ENCODE measurements at places on chromosomes 1 and 21.

GRCh38 chr21:15159382-15160020, 94.7 kb upstream of the NRIP1 start:
- no peak for DNase-seq

GRCh38 chr1:177069490-177069889, 95.0 kb downstream of the ASTN1 start:
- peak; percentile 68 for DNase-seq

GRCh38 chr1:175927944-175928343, 184.5 kb upstream of the TNR start:
- DNase-seq = no peak

DNA sequence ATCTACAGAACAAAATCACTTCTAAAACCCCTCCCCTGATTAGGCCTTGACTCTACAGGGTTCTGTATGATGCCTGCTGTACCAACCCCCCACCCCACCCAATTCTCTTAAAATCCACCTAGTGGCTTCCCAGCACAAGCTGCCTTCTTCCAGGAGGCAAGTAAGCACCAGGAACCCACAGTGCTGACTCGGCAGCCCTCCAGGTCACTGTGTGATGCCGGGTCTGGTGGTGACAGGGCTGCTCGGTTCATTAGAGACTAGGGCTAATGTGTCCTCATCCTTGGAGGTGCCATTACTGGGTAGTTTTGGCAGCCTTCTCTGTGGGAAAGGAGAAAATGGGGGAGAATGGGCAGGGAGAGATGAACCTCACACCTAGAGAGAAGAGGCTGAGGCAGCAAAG, 363.5 kb downstream of the PTPRU start:
- DNase-seq = no peak

DNA sequence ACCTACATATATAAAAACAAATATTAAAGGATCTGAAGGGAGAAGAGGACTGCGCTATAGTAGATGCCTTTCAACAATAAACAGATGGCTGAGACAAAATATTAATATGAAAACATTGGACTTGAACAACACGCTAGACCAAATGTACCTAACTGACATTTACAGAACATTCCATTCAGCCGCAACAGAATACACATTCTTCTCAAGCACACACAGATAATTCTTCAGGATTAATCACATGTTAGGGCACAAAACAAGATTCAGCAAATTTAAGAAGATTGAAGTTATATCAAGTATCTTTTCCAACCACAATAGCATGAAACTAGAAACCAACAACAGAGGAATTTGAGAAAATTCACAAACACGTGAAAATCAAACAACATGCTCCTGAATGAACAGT, 741.4 kb downstream of the ADGRL2 start:
- no peak for DNase-seq

DNA sequence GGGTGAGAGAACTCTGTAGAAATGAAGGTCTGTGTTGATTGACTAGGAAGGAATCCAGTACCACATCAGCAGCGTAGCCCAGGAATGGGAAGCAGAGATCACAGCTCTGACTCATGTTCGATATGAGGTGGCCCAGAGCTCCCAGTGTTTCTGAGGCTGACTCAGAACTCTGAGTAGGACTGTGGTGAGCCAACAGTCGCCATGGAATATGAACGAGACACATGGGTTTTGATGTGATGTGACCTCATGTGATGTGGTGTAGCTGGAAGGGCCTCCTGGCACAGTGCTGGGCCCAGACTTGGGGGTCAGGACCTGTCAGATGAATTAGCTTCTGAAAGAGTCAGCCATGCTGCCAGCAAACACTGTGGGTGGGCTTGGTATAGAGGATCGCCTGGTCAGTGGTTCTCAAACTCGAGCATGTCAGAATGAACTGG, 237.0 kb downstream of the MRPL39 start:
- no peak for DNase-seq

GRCh38 chr1:101086783-101087182, 61.2 kb upstream of the DPH5 start:
- DNase-seq = no peak

- no peak for DNase-seq
Observed at GRCh38 chr1:5986018-5986417, 6.2 kb downstream of the NPHP4 start.

DNA sequence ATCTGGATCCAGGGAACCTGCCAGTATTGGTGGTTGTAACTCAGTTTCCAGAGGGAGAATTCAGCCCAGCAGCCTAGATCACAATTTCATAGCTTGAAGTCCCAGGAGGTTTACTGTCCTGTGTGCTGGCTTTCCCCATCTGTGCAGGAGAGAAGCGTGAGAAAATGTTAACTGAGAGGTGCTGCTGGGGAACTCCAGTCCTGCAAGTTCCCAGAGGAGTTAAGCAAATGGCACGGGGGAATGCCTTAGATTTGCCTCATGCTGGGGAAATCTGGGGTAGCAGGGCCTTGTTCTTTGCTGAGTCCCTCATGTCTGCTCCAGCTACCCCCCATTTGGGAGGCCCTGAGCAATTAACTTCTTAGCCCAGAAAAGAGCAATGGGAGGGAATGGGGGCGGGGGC, 25.1 kb upstream of the SLAMF6 start:
- DNase-seq = no peak

- DNase-seq = no peak
Observed at GRCh38 chr1:143665606-143666005, 306.2 kb downstream of the FAM72C start.

DNA sequence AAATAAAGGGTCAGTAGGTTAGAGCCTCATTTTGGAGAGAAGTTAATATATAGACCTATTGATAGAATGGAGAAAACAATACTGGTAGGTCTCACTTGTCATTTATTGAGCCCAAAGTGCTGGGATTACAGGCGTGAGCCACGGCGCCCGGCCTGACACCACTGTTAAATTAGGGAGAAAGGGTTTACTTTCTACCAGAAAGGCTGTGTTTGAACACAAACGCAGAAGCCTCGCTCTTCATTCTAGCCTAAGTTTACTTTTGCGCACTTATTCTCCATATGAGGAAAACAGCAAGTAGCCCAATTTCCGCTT, 710 bp upstream of the PRPF3 start:
- DNase-seq = no peak

- DNase-seq = no peak
Observed at GRCh38 chr1:230144010-230144614, 77.1 kb downstream of the GALNT2 start.

GRCh38 chr1:17460219-17460618, 20.7 kb upstream of the RCC2 start:
- no peak for DNase-seq

- no peak for DNase-seq
Observed at GRCh38 chr1:109954041-109954512, 30.5 kb upstream of the AHCYL1 start.

DNA sequence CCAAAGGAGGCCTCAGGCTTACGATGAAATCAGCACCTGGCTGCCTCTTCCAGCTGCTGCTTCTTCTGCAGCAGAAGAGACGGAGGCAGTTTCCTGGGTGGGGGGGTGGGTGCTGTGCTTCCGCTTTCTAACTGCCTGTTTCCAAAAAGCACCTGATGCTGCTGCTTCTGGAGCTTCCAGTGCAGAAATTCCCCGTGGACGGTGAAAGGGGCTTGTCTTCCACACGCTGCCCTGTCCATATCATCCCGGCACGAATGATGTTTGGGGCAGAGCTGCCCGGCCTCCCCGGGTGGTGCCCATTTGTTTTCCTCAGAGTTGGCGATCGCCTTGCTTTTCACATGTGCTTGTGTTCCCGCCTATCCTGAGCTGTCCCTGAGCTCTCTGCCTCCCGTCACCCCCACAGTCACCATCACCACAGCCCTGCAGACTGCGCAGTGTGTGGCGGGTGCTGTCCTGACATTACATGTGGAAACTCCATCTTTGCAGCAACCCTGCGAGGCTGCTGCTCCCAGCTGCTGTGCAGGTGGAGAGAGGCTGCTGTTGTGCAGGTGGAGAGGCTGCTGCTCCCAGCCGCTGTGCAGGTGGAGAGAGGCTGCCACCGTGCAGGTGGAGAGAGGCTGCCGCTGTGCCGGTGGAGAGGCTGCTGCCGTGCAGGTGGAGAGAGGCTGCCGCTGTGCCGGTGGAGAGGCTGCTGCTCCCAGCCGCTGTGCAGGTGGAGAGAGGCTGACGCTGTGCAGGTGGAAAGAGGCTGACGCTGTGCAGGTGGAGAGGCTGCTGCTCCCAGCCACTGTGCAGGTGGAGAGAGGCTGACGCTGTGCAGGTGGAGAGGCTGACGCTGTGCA, 1.8 kb downstream of the TTLL10 start:
- no peak for DNase-seq

DNA sequence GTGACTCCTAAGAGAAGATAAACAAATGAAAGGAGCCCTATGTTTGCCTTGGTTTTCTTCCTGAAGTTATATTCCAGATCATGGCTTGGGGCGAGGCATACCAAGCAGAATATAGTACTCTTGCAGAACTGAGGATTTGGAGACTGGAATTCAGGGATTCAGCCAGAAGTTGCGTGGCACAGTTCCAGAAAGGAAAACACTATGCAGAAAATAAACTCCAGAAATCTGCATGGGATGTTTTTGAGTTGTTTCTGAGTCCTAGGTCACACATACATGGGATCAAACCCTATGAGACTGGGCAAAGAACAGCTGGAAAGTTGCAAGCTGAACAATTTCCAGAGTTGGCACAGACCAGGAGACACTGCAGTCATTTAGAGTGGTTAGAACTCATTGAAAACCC, 42.9 kb upstream of the IFFO2 start:
- no peak for DNase-seq

DNA sequence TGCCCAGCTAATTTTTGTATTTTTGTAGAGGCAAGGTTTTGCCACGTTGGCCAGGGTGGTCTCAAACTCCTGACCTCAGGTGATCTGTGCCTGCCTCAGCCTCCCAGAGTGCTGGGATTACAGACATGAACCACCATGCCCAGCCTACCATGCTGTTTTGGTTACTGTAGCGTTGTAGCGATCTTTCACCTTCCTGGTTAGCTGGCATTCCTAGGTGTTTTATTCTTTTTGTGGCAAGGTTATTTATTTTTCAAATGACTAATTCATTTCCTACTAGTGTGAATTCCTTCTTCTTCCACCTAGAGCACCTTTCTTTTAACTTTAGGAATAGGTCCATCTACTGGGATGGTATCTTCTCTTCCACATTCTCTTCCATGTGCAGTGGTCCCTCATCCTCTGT, 29.3 kb downstream of the TMEM200B start:
- DNase-seq = no peak

DNA sequence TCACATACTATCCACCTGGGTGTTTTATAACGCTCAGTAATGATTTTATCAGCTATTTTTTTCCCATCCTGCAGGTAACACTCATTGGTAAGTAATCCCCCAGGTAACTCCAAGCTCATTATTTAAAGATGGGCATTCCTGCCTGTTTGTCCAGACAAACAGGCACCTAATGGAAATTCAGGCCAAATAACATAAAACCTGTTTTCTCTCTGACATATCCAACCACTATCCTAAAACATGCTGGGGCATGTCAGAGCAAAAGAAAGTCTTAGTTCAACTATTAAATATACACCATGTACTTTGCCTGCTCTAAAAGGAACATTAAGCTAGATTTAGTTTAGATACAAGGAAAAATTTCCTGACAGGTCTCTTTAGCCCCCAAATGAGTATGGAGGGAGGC, 987.7 kb downstream of the TTLL7 start:
- no peak for DNase-seq

DNA sequence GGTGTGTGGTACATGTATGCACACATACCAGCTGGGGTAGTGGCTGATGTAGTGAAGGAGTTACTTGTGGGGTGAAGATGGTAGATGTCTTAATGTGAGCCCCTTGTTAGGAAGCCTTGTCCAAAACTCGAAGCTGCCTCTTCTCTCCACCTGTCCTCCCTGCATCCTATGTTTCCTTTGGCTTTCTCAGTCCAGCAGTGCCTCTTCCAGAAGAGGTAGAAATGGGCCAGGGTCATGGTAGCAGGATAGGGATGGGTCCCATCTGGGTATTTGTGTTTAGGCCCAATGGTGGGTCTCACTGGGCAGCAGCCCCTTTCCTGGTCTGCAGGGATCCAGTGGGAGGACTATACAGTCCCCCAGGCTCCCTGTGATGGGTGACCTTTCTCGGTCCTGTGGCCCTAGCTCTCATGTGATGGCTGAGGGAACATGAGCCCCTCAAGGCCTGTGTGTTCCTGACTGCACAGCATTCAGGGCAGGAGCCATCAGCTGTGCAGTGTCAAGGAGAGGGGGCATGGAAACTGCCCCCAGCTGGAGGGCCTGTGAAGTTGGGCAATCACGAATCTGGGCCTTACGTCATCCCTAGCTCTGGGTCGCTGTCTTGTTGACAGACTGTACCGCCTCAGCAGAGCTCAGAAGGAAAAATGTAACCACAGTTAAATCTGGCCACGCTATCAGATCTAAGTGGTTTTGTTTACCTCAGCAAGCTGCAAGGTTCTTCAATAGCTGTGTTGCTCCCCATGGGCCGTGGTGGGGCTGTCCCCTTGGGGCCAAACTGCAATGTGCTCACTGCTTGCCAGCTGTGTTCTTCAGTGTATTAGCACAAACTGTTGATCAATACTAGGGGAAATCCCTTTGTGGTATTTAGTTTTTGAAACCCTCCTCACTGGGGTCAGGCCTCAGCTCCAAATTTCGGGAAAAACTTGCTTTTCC, 82.7 kb downstream of the NOS1AP start:
- DNase-seq = no peak

DNA sequence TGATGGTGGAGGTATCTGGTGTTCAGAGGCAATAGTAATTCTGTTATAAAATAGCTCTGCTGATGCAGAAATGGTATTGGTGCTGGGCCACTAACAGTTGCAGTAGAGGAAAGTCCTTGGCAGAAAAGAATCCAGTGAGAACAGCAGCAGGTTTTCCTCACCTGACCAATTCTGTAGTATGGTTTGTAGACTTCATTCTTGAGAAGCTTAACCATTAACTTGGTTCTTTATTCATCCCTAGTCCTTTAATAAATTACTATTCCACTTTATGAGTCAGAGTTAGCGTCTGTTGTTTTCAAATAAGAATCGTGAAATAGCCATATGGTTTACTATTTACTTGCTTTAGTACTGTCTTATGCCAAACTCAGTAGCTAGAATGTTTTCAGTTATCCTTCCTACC, 128.5 kb upstream of the SERTAD4 start:
- DNase-seq = peak; percentile 36

- no peak for DNase-seq
Observed at GRCh38 chr1:52792036-52792435, 50.5 kb upstream of the ZYG11A start.

GRCh38 chr1:154993572-154994268, at the start of gene LENEP:
Gene LENEP (plus strand): TSS chr1:154993586. CDS start chr1:154993608, 22 bp downstream.
- no peak for DNase-seq

DNA sequence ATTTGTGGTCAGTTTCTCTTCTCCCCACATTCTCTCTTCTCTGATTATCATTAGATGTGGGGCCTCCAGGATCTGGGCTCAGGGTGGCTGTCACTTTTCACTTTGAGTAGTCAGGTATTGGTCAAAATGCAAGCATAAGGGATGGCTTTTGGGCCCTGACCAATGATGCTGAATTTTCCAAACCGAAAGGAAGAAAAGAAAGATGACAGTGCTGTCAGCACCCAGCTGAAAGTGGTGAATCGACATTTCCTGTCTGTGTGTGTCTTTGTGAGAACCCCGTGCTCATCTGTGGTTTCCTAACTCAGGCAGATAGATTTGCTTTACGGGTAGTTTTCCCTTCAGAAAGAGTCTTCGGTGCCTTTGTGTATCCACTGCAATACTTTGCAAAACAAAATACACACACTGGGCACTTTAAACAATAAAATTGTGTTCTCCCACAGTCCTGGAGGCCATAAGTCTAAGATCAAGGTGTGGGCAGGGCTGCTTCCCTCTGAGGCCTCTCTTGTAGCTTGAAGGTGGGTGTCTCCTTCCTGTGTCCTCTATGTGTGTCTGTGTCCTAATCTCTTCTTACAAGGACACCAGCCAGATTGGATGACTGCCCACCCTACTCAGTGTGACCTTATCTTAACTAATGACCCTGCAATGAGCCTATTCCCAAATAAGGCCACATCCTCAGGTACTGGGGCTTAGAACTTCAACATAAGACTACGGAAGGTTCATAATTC, 274.8 kb upstream of the AJAP1 start:
- DNase-seq = no peak
